Aorta (tissue), 5 donors: ENCODE measurements at places on chromosomes 12 and 14. TPM values are rescaled to one million over a fixed set of nuclear protein-coding genes. Genes with fewer than 3 reads are reported as not detected.

The IL22 gene
- not detected for total RNA-seq

- no peaks in the 10 kb centered on the region for H3K27me3 ChIP-seq
- H3K27ac ChIP-seq, result peak overlapping the region; percentile 98
- DNase-seq, result peak; percentile 82
- no peaks in the 10 kb centered on the region for H3K4me1 ChIP-seq
- peak overlapping the region; percentile 73 for H3K4me3 ChIP-seq
- H3K36me3 ChIP-seq, result no peaks in the 10 kb centered on the region
These were observed 4.5 kb downstream of the OR10AD1 start for GRCh38 chr12:48198672-48198971.

- H3K4me3 ChIP-seq, result no peak overlapping the region
- H3K27ac ChIP-seq, result no peak overlapping the region
- H3K36me3 ChIP-seq, result no peaks in the 10 kb centered on the region
- peaks cover 1% of the 10 kb centered on the region for H3K4me1 ChIP-seq
- DNase-seq, result no peak
These were observed 32.6 kb upstream of the DAAM1 start for GRCh38 chr14:59155886-59156285.

The LGR5 gene
- 0.65 TPM for total RNA-seq

The STON2 gene
- total RNA-seq, result 20.5 TPM

The TPI1 gene
- total RNA-seq, result 317 TPM

GRCh38 chr12:14303661-14304155, 61.8 kb upstream of the ATF7IP start:
- no peaks in the 10 kb centered on the region for H3K27me3 ChIP-seq
- no peaks in the 10 kb centered on the region for H3K36me3 ChIP-seq
- H3K4me3 ChIP-seq, result no peak overlapping the region
- no peak overlapping the region for H3K27ac ChIP-seq

DNA sequence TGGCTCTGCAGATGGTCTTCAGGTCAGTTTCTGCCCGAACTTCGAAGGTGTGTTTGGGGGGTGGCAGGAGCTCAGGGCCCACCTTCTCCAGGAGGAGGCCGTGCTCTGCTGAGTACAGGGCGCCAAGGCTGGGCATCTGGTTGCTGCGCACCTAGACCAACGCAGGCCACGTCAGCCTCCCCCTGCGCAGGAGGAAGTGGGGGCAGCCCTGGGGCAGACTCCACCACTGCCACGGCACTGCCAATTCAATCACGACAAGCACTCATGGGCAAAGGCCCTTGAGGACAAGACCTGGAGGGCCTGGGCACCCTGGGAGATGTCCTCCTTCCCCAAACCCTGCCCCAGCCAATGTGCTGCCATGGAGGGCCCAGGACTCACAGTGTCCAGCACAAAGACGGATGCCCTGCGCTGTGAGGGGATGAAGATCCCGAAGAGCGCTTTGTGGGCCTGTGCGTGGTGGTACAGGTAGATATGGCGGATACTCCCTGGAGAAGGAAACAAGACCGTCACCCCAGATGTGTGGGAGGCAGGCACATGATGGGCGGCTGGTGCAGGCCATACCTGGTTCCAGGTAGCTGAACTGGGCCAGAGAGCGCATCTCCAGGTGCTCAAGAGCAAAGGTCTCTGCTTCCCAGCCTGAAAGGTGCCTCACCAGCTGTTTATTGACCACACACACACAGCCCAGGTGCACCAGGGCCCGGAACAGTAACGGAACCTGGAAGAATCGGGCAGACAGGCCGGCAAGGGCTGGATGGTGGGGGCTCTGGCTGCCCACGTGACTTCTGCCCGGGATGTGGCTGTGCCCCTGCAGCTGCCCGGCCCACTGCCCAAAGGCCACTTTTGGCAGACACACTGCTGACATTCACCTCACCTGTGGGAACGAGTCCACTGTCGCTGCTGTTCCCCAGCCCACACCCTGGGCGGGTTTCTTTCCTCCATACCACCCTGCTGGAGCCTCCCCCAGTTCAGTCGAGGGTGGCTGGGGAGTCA, 24.6 kb downstream of the P2RX2 start:
- peak; percentile 65 for DNase-seq
- H3K4me3 ChIP-seq, result no peak overlapping the region
- no peaks in the 10 kb centered on the region for H3K36me3 ChIP-seq
- no peak overlapping the region for H3K27ac ChIP-seq

DNA sequence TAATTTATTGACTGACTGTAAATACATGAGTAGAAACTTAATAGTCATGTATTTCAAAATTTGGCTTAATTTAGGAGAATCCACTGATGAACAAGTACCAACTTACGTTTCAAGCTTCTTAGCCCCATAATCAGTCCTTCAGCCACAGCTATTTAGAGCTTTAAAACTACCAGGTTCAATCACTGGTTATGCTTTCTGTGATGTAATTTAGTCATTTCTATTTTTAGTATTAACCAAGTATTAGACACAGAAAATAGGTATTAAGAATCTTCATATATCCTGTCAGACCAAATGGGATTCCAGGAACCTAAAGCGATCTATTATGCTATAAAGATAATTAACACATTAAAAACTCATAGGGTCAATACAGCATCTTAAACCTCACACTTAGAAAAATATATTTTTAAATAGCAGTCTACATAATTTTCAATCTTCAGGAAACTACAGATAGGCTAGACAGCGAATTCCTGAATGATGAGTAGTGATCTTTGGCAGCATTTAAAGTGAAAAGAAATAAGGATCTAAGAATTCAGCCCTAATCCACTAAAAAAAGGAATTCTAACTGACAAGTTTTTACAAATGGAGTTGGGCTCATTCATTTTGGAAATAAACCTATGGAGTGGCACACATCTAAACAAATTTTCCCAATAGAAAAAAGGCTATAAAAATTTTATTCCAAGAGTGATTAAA, 51.5 kb downstream of the ZC3H14 start:
- no peaks in the 10 kb centered on the region for H3K27me3 ChIP-seq
- H3K27ac ChIP-seq, result no peak overlapping the region
- peaks cover 6% of the 10 kb centered on the region for H3K36me3 ChIP-seq

The SERPINA3 gene
- 220 TPM for total RNA-seq
